SJSA1 (cell line): ENCODE measurements at places on chromosomes 1 and 21. TPM values are rescaled to one million over a fixed set of nuclear protein-coding genes. Genes with fewer than 3 reads are reported as not detected.

DNA sequence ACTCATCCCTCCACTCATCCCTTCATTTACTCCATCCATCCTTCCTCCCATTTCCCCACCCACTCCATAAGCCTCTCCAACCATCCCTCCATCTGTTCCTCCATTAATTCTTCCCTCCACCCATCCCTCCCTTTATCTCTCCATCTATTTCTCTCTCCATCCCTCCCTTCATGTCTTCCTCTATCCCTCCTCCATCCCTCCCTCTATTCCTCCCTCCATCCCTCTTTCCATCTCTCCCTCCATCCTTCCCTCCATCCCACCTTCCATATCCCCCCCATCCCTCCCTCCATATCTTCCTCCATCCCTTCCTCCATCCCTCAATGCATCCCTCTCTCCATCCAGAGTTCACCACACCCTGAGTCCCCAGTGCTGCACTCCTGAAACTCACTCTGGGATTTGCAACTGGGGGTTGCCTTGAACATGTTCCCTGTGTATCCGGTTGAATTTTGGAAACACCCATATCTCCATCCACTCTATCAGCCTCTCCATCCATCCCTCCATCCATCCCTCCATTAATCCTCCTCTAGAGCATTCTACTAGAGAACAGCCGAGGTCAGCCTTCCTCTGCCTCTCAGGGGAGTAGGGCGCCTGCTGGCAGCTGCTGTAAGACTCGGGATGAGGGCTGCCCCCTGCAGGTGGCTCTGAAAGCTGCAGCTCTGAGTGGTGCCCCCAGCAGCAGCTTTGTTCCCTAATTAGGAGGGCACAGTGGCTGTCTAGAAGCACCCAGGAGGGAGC is 39.4 kb downstream of the ABCG1 start:
- peak; percentile 65 for DNase-seq
- H3K27ac ChIP-seq: no peak overlapping the region
- H3K27me3 ChIP-seq: no peaks in the 10 kb centered on the region

GRCh38 chr1:194570476-194570875 is 1384.1 kb upstream of the B3GALT2 start:
- H3K4me3 ChIP-seq: no peak overlapping the region
- no peaks in the 10 kb centered on the region for H3K27me3 ChIP-seq

- no peak overlapping the region for H3K27ac ChIP-seq
- H3K4me3 ChIP-seq: no peak overlapping the region
- no peak for DNase-seq
- peaks cover 14% of the 10 kb centered on the region for H3K4me1 ChIP-seq
- no peaks in the 10 kb centered on the region for H3K36me3 ChIP-seq
Measured at GRCh38 chr1:99660496-99660895, 14.6 kb downstream of the PALMD start.

Gene TPRG1L
- 6.6 and 17.4 TPM in 2 replicates for total RNA-seq

Gene KIAA1614
- total RNA-seq: 5.9 and 14.2 TPM in 2 replicates

Gene C1QC
- total RNA-seq: not detected in 2 replicates

Gene CKS1B
- total RNA-seq: 290 and 338 TPM in 2 replicates

GRCh38 chr1:7667625-7668218 is 103.4 kb upstream of the VAMP3 start:
- no peaks in the 10 kb centered on the region for H3K36me3 ChIP-seq
- H3K4me3 ChIP-seq: no peak overlapping the region
- no peak overlapping the region for H3K27ac ChIP-seq
- no peaks in the 10 kb centered on the region for H3K4me1 ChIP-seq

DNA sequence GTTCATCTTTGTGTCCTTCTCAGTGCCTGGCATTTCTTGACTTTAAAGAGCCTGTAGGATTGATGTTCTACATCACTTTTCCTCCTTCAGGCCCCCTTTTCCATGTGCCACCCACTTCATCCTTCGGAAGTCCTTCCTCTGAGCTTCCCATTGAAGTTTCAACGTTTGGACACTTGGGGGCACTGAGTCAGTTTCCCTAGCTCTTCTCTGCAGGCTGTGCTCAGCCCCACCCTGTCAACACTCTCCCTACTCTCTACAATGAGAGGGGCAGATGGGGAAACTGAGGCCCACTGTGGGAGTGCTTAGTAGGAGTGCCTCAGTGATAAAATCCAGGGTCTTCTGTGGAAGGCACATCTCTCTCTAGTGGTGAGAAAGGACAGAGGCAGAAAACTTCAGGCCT is 11.9 kb downstream of the KCNJ10 start:
- H3K27ac ChIP-seq: no peak overlapping the region
- H3K4me3 ChIP-seq: no peak overlapping the region
- H3K36me3 ChIP-seq: no peaks in the 10 kb centered on the region
- no peak for DNase-seq
- no peaks in the 10 kb centered on the region for H3K4me1 ChIP-seq
- H3K27me3 ChIP-seq: peaks cover 42% of the 10 kb centered on the region

Gene EPS15
- 30.4 and 31.7 TPM in 2 replicates for total RNA-seq

- no peak for DNase-seq
- no peak overlapping the region for H3K27ac ChIP-seq
- peaks cover 5% of the 10 kb centered on the region; the same call in 1 of the 2 replicates for H3K27me3 ChIP-seq
- H3K4me1 ChIP-seq: no peaks in the 10 kb centered on the region
Measured at GRCh38 chr1:28867850-28868249, 46.5 kb upstream of the EPB41 start.

DNA sequence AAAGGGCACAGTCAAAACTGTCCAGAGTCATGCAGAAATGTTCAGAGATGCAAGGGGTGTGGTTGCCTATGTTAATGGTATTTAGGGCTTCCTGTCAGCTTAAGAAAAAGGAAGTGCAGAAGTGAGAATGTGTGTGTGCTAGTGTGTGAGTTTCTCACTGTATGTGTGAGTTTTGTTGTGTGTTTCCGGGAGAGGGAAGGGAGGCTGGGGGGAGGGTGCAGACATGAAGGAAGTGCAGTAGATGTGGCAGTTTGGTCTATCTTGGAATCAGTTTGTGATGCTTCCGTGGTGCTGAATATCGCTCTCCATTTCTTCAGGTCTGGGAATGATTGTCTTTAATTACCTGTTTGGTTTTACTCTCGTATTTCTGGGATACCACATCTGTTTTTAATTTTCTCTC is 16.5 kb upstream of the ATP6V1G3 start:
- H3K4me1 ChIP-seq: no peaks in the 10 kb centered on the region
- H3K36me3 ChIP-seq: no peaks in the 10 kb centered on the region
- DNase-seq: no peak
- H3K27me3 ChIP-seq: no peaks in the 10 kb centered on the region

Gene RHCE
- 0.95 TPM in 1 of 2 replicates, not detected in the other for total RNA-seq

Gene C1orf105
- not detected in 2 replicates for total RNA-seq

Gene FCER1A
- total RNA-seq: not detected in 2 replicates

DNA sequence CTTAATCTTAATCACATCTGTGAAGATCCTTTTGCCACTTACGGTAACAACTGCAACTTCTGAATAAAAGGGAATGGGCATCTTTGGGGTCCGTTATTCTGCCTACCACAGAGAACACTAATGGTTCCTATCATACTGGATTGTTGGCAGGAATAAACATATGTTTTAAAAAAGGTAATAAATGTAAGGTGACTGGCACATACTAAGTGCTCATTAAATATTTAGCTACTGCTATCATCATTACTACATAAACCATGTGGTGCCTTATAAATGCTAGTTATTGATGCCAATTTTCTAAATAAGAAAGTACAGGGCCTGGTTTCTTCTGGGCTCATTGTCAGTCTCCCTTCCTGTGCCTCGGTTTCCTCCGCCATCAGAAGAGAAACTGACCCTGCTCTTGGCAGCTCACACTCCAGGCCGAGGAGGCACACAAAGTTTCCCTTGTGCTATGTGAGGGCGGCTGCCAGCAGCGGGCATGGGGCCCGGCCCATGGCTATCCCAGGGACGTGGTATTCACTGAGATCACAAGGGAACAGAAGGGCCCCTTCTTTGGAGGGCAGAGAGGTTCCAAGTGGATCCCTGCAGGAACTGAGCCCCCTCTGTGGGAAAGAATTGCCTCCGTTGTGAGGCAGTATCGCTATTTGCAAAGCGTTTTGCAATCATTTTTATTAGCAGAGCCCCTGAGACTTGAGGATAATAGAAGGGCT is 26.2 kb downstream of the NAV1 start:
- no peaks in the 10 kb centered on the region; the same call in 1 of the 2 replicates for H3K36me3 ChIP-seq
- DNase-seq: no peak
- H3K4me1 ChIP-seq: peaks cover 40% of the 10 kb centered on the region
- H3K27ac ChIP-seq: no peak overlapping the region
- no peaks in the 10 kb centered on the region for H3K27me3 ChIP-seq

- no peak overlapping the region for H3K4me3 ChIP-seq
- DNase-seq: no peak
- no peak overlapping the region for H3K27ac ChIP-seq
- no peaks in the 10 kb centered on the region for H3K36me3 ChIP-seq
- no peaks in the 10 kb centered on the region for H3K27me3 ChIP-seq
- H3K4me1 ChIP-seq: no peaks in the 10 kb centered on the region
Measured at GRCh38 chr1:101748077-101748476, 248.6 kb downstream of the OLFM3 start.
